ENCODE measurements at places on chromosomes 11 and 22.

DNA sequence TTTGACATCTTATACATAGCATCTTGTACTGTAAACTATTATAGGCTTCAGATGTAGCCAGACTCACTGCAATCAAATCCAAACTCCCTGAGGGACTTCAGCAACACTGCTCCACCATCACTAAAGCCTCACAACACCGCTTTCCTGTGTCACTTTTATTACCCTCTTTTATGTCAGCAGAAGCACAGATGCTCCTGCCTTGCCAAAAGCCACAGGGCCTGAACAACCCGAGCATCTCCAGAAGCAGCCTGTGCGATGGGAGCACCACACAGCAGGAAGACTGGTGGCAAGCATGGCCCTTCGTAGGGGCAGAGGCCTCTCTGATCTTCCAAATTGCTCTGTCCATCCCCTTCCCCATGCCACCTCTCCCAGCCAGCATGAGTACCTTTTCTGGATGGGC lies 22.9 kb downstream of the TMEM123 start:
- DNase-seq, result no peak

DNA sequence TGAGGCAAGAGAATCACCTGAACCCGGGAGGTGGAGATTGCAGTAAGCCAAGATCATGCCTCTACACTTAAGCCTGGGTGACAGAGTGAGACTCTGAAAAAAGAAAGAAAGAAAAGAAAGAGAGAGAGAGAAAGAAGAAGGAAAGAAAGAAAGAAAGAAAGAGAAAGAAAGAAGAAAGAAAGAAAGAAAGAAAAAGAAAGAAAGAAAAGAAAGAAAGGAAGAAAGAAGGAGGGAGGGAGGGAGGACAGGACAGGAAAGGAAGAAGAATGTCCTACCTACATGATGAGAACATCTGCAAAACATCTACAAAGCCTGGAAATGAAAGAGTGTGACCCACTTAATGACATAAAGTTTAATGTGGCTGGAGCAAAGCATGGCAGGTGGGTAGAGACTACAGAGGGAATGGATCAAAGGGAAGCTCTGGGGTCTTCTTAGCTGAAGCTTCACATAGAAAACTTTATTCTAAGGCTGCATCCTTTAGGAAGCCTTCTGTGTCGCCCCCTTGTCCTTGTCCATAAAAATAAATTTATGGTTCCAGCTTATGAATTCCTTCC lies 112.3 kb upstream of the ASPHD2 start:
- no peak for DNase-seq

GRCh38 chr11:111081021-111081511 lies 164.5 kb upstream of the POU2AF2 start:
- no peak for DNase-seq

DNA sequence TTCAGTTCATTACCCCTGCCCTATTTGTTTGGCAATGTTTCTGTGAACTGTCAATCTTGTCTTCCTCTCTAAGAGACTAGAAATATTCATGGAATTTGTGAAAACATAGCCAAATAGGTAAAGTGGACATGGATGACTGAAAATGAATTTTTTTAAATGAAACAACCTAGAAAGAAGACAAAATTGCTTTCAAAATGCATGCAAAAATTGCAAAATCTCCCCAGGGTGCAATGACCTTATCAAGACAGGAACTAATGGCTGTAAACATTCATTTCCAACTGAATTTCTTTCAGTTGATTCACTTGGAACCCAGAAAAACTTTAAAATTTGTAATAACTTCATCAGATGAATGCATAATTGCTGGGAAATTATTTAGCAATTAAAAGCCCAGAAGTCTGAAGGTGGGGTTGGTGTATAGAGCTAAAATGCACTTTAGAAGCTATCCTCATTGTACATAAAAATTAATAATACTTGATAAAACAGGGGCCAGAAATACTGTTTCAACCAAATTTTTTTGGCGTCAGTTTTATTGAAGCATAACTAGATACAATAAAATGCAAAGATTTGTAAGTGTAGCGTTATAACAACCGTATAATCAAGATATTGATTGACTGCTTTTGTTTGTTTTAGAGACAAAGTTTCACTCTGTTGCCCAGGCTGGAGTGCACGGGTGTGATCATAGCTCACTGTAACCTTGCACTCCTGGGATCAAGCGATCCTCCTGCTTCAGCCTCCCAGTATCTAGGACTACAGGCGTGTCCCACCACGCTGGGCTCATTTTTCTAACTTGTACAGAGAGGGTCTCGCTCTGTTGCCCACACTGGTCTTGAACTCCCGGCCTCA lies 27.6 kb upstream of the SLC35C1 start:
- DNase-seq, result no peak

DNA sequence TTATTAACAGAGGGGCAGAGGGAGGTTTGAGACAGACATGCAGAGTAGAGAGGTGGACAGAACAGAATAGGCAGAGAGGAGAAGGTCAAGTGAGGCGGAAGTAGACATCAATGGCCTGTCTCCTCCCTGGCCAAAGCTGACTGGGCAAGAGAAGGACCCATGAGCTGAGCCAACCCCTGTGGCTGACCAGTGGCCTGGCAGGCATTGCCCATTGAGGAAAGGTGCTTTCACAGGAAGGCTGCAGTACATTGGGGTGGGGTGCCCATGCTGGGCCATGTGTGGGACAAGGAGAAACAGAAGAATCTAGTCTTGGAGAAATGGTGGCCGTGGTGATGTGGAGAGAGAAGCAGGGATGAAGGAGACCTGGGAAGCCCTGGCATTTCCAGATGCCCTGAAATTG lies 76.0 kb downstream of the MYEOV start:
- DNase-seq, result no peak

DNA sequence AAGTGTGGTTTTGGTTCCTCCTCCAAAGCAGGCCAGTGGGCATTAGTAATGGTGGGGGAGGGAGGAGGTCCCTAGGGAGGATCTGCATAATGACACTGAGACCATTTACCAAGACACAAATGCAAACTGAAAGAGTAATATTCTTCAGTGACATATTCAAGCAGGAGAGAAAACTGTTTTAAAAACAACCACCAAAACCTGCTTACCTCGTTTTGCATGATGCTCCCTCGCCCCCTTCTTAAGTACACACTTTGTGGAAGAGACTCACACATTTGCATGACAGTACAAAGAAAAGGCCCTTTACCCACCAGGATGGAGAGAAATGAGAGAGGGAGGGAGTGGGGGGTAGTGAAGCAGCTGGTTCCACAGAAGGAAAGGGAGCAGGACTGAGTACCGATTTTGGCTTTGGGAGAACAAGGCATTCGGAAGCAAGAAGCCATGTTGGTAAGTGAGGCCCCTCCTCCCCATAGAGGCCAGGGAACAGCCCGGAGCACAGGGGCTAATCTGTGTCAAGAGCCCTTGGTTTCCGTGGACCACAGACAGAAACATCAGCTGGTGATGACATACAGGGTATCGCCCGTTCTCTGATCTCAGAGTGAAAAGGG lies 13.0 kb upstream of the OPCML start:
- no peak for DNase-seq

GRCh38 chr11:27209562-27210005 lies 153.4 kb downstream of the CCDC34 start:
- DNase-seq, result no peak

DNA sequence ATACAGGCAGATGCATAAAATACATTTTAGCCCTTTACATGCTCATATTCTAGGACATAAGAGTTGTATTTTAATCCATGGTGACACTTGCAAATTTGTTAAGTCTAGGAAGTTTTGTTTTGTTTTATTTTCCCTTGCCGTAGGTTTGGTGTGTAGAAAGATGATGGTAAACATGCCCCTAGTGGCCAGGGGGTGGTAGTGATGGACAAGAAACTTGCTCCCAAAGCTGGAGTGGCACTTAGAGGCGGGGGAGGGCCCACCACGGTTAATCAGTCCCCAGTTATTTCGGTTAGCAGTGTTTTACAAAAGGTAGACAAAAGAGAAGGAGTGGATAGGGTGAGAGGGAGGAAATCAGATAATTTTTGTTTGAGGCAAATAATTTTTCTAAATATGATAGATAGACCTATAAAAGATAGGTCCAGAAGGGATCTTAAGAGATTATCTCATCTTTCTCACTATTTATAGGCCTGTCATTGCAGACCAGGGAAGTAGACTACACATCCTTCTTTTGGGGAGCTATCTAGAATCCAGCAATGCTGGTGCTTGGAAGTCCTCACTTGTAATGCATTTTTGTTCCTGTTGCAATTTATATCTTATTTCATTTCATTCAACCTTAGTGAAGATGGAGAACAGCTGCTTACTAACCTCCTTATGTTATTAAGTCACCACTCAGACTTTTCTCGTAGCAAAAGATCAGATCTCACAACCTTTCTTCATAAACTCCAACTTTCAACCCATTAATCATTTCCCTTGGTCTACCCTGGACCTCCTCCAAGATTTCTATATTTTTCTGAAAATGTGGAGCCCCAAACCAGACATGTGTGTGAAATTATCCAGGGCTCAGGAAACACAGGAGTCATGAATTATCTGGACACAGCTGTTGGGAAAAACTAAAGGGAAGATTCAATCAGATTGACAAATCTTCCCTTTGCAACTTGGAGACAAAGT lies 5.9 kb upstream of the BDNF start:
- DNase-seq, result no peak

DNA sequence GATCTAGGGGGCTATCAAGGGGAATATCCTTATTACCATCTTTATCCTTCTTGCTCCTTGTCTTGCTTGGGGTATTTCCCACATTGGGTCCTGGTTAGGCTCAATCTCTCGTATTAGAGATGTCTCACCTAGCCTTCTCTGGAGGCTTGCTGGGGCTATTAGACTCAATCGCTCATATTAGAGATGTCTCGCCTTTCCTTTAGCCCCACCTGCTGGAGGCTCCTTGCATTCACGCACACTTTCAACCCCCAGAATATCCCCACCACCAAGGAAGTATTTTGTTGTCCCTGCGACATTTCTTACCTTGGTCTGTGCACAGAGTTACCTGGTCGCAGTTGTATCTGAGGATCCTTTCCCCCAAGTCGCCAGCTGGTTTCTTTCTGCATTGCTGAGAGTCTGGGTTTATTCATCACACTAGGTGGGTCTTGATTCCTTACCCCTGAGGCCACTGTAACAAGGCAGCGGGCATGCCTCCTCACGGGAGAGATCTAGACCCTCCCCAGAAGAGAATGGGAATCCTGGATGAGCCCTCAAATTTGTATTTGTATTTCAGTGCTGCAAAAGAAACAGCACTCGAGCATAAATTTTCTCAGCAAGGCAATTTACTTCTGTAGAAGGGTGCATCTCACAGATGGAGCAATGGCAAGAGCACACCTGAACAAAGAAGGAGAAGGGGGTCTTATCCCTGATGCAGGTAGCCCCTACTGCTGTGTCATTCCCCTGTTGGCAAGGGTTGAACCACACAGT lies 15.9 kb upstream of the HYLS1 start:
- no peak for DNase-seq

DNA sequence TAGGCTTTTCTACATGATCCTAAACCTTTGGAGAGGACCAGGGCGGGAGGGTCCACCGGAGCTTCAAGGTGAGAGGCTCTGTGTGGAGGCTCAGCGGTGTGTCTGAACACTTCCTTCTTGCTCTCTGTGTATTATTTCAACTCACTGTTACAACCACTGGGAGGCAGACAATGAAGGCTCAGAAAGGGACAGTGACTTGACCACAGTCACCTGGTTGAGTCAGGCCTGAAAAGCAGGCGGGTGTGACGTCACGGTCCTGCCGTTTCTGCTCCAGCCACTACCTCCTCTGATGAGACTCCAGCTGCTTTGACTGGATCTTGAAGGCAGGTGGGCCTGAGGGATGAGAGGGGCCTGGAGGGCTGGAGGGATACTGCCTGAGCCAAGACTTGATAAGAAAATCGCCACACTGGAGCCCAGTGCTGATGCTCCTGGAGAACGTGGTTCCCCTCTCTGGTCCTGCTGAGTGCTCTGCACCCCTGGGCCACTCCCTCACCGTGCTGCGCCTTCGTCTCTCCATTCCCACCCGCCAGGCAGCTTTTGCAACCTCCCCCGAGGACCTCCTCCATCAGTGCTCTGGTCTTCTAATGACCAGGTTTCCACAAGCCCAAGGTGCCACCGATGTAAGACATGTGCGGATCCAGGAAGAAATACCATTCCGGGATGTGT lies 27.9 kb downstream of the KCNC1 start:
- no peak for DNase-seq

DNA sequence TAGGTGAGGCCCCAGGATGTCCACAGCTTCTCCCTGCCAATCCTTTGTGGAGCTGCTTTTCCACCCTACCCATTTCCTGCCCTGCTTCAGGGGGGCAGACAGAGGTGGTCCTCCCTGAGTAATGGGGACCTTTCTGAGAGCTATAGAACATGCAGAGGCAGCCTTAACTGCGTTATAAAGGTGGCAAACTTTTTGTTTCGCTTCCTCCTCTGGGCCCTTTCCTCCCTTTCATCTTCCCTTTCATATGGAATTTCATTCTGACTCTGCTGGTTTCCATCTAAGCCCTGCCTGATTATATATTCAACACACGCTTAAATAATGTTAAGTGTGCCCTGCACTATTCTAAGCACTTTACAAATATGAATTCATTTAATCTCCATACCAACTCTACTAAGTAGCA lies 169.3 kb upstream of the E2F8 start:
- no peak for DNase-seq

GRCh38 chr22:21014726-21015465 lies at the start of gene P2RX6:
Gene P2RX6 (plus strand): TSS chr22:21015165. CDS start chr22:21015175, 10 bp downstream.
- no peak for DNase-seq

GRCh38 chr11:65548395-65548794 lies 9.8 kb downstream of the LTBP3 start:
- DNase-seq, result no peak

DNA sequence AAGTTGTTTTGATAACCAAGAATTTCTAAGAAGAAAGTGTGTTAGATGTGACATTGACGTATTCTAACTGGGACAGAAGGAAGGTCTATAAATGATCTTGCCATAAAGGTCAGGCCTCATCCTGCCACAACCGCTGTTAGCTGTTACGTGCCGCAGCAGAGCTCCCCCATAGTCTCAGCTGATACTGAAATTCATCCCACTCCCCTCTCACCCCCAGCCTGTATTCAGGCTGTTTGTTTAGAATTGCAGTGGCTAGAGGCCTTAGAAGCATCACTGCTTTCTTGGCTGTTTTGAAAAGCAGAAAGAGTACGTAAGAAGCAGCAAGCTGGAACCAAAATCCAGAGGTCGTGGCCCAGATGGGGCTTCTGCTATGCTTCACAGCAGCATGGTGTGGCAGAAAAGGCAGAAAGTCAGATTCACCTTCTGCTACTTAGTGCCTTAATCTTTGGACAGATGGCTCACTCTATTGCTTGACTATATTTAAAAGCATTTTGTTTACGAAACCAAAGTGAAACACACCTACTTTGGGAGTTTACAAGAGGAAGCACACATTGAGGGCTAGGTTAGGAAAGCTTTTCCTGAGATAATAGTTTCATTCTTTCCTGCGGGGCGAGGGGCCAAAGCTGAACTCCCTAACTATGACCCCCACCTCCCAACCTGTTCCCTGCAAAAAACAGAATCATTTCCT lies 950 bp upstream of the LAYN start:
- DNase-seq, result no peak
